ENCODE measurements at places on chromosomes 7 and 10.
A peak's percentile ranks its signal among the peaks of the same experiment; 100 is the strongest.

- DNase-seq, result peak; percentile 39
Observed at GRCh38 chr10:60974463-60975149, 30.6 kb upstream of the RHOBTB1 start.

DNA sequence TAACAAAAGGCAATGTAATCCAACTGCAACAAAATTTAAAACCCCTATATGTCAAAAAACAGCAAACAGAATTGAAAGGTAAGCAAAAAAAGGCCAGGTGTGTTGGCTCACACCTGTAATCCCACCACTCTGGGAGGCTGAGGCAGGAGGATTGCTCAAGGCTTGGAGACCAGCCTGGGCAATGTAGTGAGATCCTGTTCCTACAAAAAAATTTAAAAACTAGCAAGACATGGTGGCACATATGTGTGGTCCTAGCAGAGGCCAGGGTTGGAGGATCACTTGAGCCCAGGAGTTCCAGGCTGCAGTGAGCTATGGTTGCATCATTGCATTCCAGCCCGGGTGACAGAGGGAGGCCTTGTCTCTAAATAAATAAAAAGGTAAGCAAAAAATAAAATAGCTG is 212.1 kb upstream of the KLF14 start:
- no peak for DNase-seq

GRCh38 chr7:120278773-120279172 is 5.8 kb downstream of the KCND2 start:
- DNase-seq, result no peak

DNA sequence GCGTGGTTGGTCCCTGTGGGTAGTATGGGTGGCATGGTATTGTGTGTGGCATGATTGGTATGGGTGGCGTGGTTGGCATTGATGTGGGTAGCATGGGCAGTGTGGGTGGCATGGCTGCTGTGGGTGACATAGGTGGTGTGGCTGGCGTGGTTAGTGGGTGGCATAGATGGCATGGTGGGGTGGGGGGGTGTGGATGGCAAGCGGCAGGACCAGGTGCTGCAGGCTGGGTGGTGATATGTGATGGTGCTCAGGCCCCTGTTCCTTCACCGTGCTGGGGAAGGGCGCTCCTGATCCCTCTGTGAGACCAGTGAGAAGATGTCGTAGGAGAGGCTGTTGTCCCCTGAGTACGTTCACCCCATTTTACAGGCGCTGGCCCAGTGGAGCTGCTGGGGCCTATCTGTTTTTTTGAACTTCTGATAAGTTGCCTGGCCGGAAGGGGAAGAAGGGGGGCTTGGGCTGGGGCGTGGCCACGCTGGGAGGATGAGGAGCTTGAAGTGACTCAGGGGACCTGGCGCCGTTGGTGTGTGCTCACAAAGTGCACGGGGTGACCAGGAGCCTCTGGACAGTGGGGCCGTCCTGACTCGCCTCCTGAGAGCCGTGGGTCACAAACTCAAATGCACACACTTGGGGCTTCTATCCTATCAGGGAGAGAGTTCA is 17.5 kb downstream of the INPP5A start:
- no peak for DNase-seq

- no peak for DNase-seq
Observed at GRCh38 chr10:78559661-78560340, 509.0 kb upstream of the ZMIZ1 start.

GRCh38 chr7:100486111-100486636 is 2.4 kb downstream of the NYAP1 start:
- no peak for DNase-seq
